Endodermal cell (in vitro differentiated cells): ENCODE measurements at places on chromosomes 7 and 10. TPM values are rescaled to one million over a fixed set of nuclear protein-coding genes. Genes with fewer than 3 reads are reported as not detected.

Gene CPA4
- 0.32 TPM in 1 of 2 replicates, not detected in the other for total RNA-seq

Gene TBC1D12
- 6.3 and 7.0 TPM in 2 replicates for total RNA-seq

Gene TLX1
- total RNA-seq, result 0.38 TPM in 1 of 3 replicates, not detected in the others

Gene LOXL4
- 0.57 and 1.1 TPM in 2 replicates for total RNA-seq

Gene ACSL5
- total RNA-seq, result not detected in 3 replicates

Gene PANK1
- 27.2 and 28.8 TPM in 2 replicates for total RNA-seq

Gene MSS51
- 2.5 and 4.0 TPM in 2 replicates for total RNA-seq

Gene SHOC2
- 38.4 and 38.6 TPM in 2 replicates for total RNA-seq

Gene CCDC7
- total RNA-seq, result 2.6 to 4.3 TPM (median 4.3 TPM) in 3 replicates

Gene PILRA
- 12.2 to 17.4 TPM (median 12.8 TPM) in 3 replicates for total RNA-seq

Gene SEMA3E
- 294 and 339 TPM in 2 replicates for total RNA-seq

Gene DGKI
- 0.04 to 0.14 TPM (median 0.11 TPM) in 3 replicates for total RNA-seq

Gene CYP3A5
- total RNA-seq, result 0.14 and 0.42 TPM in 2 replicates

Gene CYREN
- total RNA-seq, result 59.6 and 60.6 TPM in 2 replicates

Gene PNLIPRP1
- not detected in 2 replicates for total RNA-seq

Gene NXPH1
- 0.24 TPM in 1 of 2 replicates, not detected in the other for total RNA-seq
